ENCODE measurements at places on chromosomes 1 and 21.

DNA sequence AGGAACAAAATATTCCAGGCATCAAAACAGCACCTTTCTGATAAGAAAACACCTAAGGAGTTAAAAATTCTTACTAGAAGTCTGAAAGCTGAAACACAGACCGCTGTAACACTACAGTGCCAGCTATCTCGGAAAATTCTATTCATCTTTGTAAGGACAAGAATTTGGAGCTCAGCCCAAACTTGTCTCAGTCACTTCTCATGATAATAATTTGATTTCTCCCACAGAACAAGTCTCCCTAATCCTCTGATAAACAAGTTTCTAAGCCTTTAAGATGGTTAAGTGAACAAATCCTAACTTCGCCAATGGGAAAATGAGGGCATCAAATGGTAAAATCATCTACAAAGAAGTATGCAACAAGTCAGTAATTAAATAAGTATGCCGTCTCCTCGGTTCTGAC lies 59.9 kb downstream of the SIPA1L2 start:
- DNase-seq = no peak

GRCh38 chr1:33301273-33301984 lies 19.5 kb downstream of the A3GALT2 start:
- DNase-seq = no peak

DNA sequence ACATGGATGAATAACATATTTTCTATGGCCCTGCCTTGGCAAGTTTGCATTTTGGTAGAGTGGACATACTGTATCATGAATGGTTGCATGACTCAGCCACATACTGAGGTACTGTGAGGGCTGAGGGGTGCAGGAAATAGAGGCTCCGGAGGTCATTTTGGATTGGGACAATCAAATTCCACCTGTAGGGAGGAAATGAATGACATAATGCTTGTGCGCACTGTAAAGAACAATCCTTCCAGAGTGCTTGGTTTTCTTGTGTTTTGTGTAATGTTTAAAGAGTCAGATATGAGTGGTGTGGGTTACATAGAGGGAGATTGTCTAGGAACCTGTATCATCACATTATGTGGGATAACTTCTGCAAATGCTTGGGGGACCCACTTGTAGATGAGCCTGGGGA lies 329.9 kb upstream of the PROX1 start:
- DNase-seq = no peak

- DNase-seq = no peak
Measured at GRCh38 chr1:57461405-57461804, 37.5 kb upstream of the DAB1 start.

GRCh38 chr1:213969958-213970555 lies 17.7 kb upstream of the PROX1 start:
- DNase-seq = no peak

- DNase-seq = no peak
Measured at GRCh38 chr1:150498342-150498741, 9.6 kb upstream of the ECM1 start.

DNA sequence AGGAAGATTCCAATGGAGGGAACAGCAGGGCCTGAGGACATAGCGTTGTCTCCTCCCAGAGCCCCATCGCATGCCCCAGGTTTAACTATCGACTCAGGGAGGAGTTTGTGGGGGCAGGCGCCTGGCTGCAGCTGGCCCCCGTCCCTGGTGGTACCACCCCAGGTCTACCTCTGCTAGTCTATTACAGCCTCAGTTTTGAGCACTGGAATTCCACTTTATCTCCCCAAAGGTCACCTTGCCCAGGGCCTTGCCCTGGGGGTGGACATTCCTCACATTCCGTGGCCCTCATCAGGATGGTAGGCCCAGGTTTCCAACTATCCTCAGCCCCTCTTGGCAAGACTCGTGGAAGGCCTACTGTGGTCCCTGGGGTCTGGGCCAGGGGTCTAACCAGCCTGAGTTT lies 65.4 kb upstream of the SSBP3 start:
- DNase-seq = no peak

DNA sequence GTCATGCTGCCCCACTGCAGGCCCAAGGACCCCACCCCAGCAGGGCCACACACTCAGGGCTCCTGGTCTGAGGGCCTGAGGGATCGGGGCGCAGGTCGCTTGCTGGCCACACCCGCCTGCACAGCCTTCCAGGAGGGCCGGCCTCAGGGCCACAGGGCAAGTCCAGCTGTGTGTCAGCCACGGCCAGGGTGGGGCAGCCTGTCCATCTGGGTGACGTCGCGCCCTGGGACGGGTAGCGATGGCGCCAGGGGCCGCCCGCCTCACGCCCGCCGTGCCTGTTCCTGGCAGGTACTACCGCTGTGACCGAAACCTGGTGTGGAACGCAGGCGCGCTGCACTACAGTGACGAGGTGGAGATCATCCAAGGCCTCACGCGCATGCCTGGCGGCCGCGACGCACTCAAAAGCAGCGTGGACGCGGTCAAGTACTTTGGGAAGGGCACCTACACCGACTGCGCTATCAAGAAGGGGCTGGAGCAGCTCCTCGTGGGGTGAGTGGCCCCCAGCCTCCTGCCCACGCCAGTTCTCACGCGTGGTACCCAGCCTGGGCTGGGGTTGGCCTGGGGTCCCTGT lies 2.5 kb downstream of the COL6A1 start:
- no peak for DNase-seq

- no peak for DNase-seq
Measured at GRCh38 chr1:176205332-176205914, 1.7 kb downstream of the COP1 start.

- DNase-seq = no peak
Measured at GRCh38 chr1:152753586-152753985, 4.2 kb upstream of the KPRP start.

DNA sequence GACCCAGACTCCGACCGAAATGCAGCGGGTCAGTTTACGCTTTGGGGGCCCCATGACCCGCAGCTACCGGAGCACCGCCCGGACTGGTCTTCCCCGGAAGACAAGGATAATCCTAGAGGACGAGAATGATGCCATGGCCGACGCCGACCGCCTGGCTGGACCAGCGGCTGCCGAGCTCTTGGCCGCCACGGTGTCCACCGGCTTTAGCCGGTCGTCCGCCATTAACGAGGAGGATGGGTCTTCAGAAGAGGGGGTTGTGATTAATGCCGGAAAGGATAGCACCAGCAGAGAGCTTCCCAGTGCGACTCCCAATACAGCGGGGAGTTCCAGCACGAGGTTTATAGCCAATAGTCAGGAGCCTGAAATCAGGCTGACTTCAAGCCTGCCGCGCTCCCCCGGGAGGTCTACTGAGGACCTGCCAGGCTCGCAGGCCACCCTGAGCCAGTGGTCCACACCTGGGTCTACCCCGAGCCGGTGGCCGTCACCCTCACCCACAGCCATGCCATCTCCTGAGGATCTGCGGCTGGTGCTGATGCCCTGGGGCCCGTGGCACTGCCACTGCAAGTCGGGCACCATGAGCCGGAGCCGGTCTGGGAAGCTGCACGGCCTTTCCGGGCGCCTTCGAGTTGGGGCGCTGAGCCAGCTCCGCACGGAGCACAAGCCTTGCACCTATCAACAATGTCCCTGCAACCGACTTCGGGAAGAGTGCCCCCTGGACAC lies 534 bp downstream of the C1orf56 start:
- DNase-seq = peak; percentile 66

DNA sequence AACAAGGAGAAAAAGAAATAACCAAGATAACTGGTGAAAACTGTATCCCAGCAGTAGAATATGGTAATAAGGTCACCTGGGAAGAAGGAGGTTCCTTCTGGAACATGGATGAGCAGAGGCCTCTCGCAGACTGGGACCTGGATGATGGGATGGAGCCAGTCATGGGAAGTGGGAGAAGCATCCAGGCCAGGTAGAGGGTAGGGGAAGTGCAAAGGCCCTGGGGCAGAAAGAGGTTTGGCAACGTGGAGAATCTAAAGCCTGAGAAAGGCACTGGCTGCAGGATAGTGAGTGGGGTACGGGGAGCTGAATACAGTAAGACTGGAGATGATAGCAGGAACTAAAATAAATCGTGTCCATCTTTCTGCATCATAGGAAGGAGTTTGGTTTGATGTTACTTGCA lies 96.1 kb upstream of the VAMP3 start:
- DNase-seq = no peak

GRCh38 chr1:31373056-31373896 lies at the start of gene FABP3:
FABP3 (minus strand) TSS chr1:31373076; CDS start chr1:31373014, 62 bp downstream.
- peak; percentile 63 for DNase-seq

All from fibroblast of skin of scalp (primary cell).